ENCODE measurements at places on chromosomes 5 and 9.

DNA sequence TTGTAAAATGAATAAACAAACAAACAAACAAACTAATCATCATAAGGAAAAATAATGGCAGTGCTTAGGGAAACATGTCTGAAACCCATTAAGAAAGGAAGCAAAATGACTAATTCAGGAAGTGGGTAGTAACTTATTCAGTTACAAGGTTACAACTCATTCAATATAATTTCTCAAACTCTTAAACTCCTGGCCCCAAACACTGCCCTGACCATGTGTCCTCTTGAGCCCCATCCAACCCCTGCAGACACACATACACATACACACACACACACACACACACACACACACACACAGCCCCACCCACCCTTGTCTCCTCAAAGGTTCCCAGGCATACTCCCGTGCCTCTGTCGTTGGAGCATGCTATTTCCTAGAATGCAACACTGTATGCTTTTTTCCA, 193.9 kb downstream of the SEC61B start:
- H3K36me3 ChIP-seq = no peaks in the 10 kb centered on the region
- H3K4me3 ChIP-seq = no peak overlapping the region
- peaks cover 1% of the 10 kb centered on the region for H3K27me3 ChIP-seq
- DNase-seq = no peak

DNA sequence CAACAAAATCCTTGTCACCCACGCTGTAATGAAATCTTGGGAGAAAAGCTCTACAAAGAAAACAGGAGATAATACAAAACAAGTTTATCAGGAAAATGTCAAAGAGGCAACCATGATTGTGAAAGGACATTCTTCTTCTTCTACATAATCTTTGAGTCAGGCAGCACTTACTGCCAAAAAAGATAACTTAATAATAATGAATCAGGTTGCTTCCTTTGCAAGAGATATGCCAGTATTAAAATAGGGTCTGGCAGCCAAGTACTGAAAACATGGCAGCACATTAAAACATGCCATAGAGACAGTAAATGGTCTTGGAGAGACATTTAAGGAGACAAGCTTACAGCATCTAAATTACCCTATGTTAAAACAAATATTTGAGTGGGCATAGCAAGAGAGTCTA, 1573.4 kb downstream of the EFNA5 start:
- H3K36me3 ChIP-seq = no peaks in the 10 kb centered on the region
- no peak overlapping the region for H3K27ac ChIP-seq
- peaks cover 3% of the 10 kb centered on the region for H3K4me1 ChIP-seq
- no peak for DNase-seq
- H3K27me3 ChIP-seq = peaks cover 2% of the 10 kb centered on the region

DNA sequence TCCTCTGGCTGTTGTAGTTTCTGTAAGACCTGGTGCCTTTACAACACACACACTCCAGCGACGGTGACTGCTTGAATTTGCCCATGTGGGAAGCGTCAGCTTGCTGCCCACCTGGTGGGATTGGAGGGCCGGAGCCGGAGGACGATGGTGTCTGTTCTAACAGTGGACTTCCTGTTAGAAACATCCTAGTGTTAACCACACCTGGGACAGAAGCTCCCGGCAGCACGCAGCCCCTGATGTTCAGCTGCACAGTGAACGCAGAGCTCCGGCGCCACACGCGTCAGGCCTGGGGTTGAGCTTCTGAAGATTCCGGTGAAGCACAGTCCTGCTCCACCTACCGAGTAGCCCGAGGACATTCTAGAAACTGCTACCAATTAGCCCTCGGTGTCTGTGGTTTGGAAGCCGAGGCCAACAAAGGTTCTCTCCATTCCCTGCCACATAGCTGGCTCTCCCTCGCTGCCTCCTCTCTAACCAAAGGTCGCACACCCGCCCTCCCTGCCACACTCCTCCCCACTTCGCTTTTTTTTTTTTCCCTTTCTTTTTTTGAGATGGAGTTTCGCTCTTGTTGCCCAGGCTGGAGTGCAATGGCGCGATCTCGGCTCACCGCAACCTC, 14.4 kb downstream of the PMPCA start:
- peaks cover 3% of the 10 kb centered on the region for H3K27me3 ChIP-seq
- no peak overlapping the region for H3K27ac ChIP-seq
- peaks cover 1% of the 10 kb centered on the region for H3K4me1 ChIP-seq

- DNase-seq = no peak
- H3K36me3 ChIP-seq = no peaks in the 10 kb centered on the region
These were observed 32.7 kb downstream of the KCNIP1 start for GRCh38 chr5:170536525-170536924.

- H3K4me1 ChIP-seq = no peaks in the 10 kb centered on the region
- peaks cover 15% of the 10 kb centered on the region for H3K27me3 ChIP-seq
- H3K27ac ChIP-seq = no peak overlapping the region
- no peak overlapping the region for H3K4me3 ChIP-seq
- DNase-seq = no peak
These were observed 2.3 kb downstream of the TNFSF8 start for GRCh38 chr9:114928136-114928535.

DNA sequence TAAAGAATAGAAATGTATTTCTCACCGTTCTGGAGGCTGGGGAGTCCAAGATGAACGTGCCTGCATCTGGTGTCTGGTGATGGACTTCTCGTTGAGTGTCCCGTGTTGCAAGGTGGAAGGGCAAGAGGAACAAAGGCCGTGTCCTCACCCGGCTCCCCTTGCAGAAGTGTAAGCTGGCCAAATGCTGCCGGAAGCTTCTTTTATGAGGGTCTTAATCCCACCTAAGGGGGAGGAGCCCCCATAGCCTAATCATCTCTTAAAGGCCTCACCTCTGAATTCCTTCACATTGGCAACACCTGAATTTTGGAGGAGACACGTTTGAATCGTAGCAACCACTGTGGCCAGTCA, 99.1 kb upstream of the DAP start:
- H3K36me3 ChIP-seq = peaks cover 6% of the 10 kb centered on the region
- peaks cover 7% of the 10 kb centered on the region for H3K4me1 ChIP-seq
- no peak overlapping the region for H3K4me3 ChIP-seq
- H3K27me3 ChIP-seq = peaks cover 8% of the 10 kb centered on the region
- H3K27ac ChIP-seq = no peak overlapping the region

DNA sequence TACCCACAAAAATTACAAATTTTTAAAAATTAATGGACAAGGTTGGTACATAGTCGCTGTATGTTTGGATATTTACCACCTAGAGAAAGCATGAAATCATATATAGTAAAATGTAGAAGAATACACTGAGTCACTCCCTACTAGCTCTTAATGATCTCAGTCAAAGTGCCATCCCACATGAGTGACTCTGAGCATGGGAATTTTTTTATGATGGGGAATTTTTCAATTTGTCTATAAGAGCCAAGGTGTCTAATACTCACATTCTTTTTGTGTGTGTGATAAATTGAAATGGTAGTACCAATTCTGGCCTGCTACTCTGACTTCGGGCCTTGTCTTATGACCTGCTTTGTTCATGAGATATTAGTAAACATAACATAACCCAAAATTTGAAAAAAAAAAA, 483.2 kb downstream of the CDH10 start:
- H3K27ac ChIP-seq = no peak overlapping the region
- H3K27me3 ChIP-seq = peaks cover 2% of the 10 kb centered on the region
- no peaks in the 10 kb centered on the region for H3K4me1 ChIP-seq
- H3K36me3 ChIP-seq = no peaks in the 10 kb centered on the region
- H3K4me3 ChIP-seq = no peak overlapping the region

- no peak for DNase-seq
- no peak overlapping the region for H3K27ac ChIP-seq
- peaks cover 4% of the 10 kb centered on the region for H3K4me1 ChIP-seq
- H3K27me3 ChIP-seq = peaks cover 1% of the 10 kb centered on the region
- no peaks in the 10 kb centered on the region for H3K36me3 ChIP-seq
These were observed 348.0 kb downstream of the SEMA5A start for GRCh38 chr5:9197881-9198260.

- no peaks in the 10 kb centered on the region for H3K36me3 ChIP-seq
- H3K27me3 ChIP-seq = no peaks in the 10 kb centered on the region
- no peak overlapping the region for H3K27ac ChIP-seq
- H3K4me1 ChIP-seq = peaks cover 10% of the 10 kb centered on the region
These were observed 107.4 kb downstream of the LMNB1 start for GRCh38 chr5:126884269-126884819.

GRCh38 chr5:88145611-88146467, 122.8 kb downstream of the TMEM161B start:
- H3K36me3 ChIP-seq = no peaks in the 10 kb centered on the region
- H3K4me3 ChIP-seq = no peak overlapping the region
- H3K27me3 ChIP-seq = peaks cover 6% of the 10 kb centered on the region
- no peak overlapping the region for H3K27ac ChIP-seq
- DNase-seq = no peak

DNA sequence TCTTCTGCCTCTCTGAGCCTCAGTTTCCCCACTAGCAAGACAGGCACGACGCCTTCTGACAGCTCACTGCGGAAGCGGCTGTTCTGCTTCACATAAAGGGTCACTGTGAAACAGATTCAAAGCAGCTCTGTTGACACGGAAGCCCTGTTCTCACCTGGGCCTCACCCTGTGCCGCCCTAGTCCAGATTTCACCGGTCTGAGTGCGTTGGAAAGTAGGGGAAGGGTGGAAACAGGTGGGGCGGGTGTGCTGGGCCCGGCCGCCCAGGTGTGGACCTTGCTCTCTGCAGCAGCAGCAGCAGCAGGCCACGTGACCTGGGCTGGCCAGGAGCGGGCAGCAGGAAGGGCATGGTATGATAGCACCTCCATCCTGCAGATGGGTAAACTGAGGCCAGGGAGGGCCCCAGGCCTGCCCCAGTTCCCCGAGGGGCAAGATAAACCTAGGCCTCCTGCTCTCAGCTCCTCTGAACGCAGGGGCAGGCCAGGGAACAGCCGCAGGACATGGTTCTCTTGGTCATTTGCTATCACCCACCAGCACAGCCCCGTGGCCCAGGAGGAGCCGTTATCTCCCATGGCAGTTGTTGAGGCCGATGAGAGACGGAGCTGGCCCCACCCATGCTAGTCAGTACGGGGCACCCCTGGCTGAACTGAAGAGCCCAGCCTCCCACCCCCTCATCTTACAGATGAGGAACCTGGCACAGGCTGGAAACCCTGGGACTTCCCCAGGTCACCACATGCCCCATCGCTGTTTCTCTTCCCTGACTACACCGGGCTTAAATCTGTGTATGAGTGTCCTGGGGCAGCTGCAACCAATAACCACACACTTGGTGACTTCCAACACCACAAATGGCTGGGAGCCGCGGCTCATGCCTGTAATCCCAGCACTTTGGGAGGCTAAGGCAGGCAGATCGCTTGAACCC, 12.1 kb downstream of the PTGES2 start:
- peak; percentile 9 for DNase-seq
- no peak overlapping the region for H3K27ac ChIP-seq
- no peak overlapping the region for H3K4me3 ChIP-seq
- peaks cover 3% of the 10 kb centered on the region for H3K27me3 ChIP-seq

DNA sequence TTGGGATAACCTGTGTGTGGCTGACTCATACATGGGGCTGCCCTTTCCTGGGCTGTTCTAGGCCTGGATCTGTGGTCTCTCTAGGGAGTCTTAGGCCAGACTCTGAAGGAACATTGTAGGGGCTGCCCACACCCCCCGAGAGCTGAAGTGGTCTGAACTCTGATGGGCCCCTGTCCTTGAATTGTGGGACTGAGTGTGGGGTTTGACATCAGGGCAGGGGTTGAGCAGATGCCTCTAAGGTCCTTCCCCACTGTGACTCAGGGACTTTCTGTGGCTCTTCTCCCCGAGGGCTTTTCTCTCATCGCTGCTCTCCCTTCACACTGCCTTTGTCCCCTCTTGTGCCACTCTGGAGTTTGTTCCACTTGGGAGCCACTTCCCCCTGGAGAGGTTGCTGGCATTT, 215.0 kb downstream of the MELK start:
- peaks cover 2% of the 10 kb centered on the region for H3K4me1 ChIP-seq
- DNase-seq = no peak
- H3K36me3 ChIP-seq = peaks cover 4% of the 10 kb centered on the region

DNA sequence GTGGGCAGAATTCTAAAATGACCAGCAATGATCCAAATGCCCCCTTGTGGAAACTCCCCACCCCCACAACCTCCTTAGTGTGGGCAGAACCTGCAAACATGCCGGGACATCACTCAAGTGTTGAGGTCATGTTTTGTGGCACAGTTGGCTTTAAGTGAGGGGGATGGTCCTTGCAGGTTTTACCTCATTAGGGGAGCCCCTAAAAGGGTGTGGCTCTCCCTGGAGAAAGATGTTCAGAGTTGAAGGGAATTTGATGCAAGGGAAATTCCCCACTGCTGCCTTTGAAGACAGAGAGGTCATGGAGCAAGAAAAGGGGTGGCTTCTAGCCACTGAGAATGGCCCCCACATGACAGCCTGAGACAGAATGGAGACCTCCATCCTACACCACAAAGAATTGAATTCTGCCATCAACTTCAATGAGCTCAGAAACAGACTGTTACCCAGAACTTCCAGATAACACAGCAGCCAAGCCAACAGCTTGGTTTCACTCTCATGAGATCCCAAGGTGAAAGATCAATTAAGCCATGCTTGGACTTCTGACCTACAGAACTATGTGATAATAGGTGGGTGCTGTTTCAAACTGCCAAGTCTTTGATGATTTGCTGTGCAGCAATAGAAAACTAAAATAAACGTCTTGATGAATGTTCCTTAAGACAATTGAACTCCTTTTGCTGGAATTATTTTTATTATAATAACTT, 103.4 kb downstream of the MED10 start:
- peaks cover 1% of the 10 kb centered on the region for H3K27me3 ChIP-seq
- no peak overlapping the region for H3K4me3 ChIP-seq
- H3K36me3 ChIP-seq = no peaks in the 10 kb centered on the region
- no peak overlapping the region for H3K27ac ChIP-seq

GRCh38 chr5:89817841-89818240, 591.7 kb downstream of the CETN3 start:
- DNase-seq = no peak
- H3K4me3 ChIP-seq = no peak overlapping the region

DNA sequence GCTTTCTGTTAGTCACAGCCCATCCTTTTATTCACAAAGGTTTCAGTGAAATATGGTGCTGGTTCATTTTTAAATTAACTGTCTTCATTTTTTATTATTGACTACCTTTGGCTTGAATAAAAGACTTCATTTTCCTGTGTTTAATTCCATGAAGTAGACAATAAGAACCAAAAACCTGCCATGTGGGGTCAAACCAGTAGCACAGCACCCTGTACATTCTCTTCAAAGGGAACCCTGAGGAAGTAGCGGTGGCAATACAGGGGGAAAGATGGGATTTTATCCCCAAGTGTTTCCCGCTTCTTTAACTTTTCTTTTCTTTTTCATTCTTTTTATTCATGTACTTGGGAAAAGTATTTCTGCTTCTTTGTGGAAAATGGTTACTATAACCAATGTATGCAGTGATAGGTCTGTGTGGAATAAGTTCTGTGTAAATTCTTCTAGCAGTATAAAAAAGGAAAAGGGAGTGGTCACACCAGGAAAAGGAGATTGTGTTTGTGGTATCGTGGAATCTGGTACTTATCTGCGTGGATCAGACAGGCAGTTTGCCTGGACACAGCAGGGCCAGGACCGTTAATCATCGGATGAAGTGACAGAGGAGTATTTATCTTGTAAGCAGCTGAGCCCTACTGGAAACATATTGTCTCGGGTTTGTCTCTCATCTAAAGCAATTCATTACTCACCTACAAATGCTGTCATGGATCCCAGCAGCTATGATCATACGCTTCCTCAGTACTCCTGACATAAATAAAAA, 94.2 kb downstream of the PPIC start:
- no peak overlapping the region for H3K4me3 ChIP-seq
- H3K27me3 ChIP-seq = peaks cover 5% of the 10 kb centered on the region
- H3K27ac ChIP-seq = no peak overlapping the region
- H3K4me1 ChIP-seq = peaks cover 13% of the 10 kb centered on the region

Measured in glutamatergic neuron (in vitro differentiated cells).